Activated naive CD4-positive, alpha-beta T cell treated with Interleukin-2 at 50 U/mL for 16 hours (primary cell): ENCODE measurements at places on chromosomes 2 and 18.

DNA sequence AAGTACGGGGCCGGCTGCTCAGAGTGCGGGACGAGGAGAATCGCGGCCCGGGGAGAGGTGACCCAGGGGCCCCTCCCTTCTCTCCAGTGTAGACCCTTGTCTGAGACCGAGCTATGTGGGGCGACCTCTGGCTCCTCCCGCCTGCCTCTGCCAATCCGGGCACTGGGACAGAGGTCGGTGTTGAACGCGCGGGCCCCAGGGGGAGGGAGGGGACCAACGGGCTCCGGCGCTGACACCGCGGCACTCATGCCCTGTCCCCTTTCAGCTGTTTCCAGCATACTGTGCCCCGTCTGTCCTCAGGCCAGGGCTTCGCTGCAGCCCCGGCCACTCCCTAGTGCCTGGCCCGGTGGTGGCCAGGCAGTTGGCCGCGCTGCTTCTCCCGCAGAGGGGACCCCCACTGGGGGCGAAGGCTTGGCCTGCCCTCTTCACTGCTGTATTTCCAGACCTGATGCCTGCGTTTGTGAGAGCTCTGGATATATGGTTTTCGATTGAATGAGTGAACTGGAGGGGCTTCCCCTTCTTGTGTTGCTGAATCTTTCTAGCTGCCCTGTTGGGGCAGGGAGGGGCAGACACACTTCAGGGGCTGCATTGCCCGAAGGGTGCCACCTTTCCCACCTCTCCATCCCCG lies 809 bp downstream of the DBI start:
- DNase-seq, result peak; percentile 55

- DNase-seq, result no peak
Measured at GRCh38 chr2:238857959-238858358, 10.1 kb downstream of the TWIST2 start.

GRCh38 chr18:51513517-51513916 lies 316.0 kb upstream of the MEX3C start:
- no peak for DNase-seq

DNA sequence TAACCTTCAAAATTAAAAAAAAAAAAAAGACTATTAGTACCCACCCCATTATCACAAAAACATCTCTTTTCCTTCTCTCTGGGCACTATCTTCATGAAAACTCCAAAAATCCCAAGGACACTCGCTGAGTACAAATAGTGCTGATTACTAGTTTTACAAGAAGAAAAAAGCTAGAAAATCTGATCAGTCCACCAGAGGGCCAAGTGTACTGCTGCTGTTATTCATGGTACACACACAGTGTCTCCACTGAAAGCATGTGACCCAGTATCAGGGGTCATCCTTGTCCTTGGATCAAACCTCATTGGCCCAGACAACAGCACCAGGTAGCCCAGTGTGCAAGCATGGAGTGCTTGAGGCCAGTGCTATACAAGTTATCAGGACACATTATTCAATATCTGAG lies 382.7 kb upstream of the KLHL29 start:
- DNase-seq, result no peak

DNA sequence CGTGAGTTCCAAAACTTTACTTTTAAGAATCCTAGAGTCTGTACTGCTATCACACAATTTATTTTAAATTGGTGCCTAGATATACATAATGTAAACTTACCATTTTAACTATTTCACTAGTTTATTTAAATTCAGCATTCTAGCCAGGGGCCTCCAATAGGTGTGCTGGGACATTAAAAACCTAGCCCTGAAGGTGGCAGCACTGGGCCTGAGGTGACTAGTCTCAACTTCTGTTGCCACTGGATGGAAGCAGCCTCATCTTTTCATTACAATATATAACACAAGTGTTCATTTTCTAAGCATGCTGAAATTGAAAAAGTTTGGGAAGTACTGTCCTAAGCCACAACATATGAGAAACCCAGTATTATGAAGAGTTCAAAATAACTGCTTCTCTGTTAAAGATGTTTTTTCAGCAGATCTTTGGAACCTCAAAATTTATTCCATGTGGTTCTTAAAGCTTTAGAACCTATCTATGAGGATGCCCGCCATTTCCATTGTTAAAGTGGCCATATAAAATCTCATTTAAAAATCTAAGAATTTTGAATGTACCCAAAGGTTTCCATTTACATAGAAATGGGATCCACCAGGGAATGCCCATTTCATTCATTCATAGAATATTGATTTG lies 2.9 kb upstream of the RBBP8 start:
- DNase-seq, result peak; percentile 82

- no peak for DNase-seq
Measured at GRCh38 chr2:38605298-38605830, 2.6 kb upstream of the HNRNPLL start.

GRCh38 chr2:2306878-2307277 lies 24.2 kb downstream of the MYT1L start:
- DNase-seq, result no peak

- no peak for DNase-seq
Measured at GRCh38 chr18:64747803-64748202, 598.9 kb upstream of the LINC00305 start.

- no peak for DNase-seq
Measured at GRCh38 chr2:107418708-107419107, 408.0 kb upstream of the RGPD4 start.

DNA sequence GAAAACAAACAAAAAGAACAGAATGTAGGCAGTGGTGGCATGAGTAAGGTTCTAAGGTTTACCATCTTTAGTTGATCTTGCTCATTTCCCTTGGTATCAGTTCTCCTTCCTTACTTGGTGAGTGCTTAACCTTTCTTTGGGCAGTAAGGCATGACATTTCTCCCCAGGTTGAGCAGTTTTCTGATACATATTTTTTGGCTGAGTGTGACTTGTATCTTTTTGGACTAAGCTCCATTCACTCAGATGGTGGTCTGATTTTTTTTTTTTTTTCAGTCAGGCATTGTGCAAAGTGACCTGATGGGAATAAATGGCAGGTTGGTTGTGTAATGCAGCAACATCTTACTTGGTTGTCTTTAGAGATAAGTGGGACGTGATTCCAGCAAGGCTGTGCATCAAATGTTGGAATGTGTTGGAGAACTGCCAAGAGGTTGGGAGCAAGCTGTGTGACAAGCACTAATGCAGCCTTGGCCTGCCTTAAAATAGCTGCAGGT lies 15.1 kb downstream of the SPTBN1 start:
- no peak for DNase-seq

GRCh38 chr18:70720607-70721006 lies 431.8 kb downstream of the SOCS6 start:
- no peak for DNase-seq

- DNase-seq, result no peak
Measured at GRCh38 chr18:40013001-40013609, 1941.9 kb upstream of the PIK3C3 start.

- no peak for DNase-seq
Measured at GRCh38 chr18:37355772-37356171, 209.8 kb downstream of the CELF4 start.

DNA sequence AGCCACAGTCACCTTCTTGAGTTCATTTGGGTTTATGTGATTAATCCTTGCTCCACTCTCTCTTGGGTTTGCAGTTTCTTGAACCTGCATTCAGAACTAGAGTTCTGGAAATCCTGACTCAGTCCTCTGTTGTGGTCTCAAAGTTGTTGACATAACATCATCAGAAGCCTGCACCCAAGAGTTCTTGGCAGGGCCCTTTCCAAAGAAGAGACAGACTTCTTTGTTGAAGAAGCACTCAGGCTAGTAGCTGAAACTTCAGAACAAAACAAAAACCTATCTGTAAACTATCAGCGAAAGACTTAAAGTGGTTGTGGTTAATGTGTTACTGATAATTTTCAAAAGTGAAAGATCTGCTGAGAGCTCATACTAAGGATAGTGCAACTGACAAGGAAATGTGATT lies 120.8 kb downstream of the FAM168B start:
- DNase-seq, result no peak

DNA sequence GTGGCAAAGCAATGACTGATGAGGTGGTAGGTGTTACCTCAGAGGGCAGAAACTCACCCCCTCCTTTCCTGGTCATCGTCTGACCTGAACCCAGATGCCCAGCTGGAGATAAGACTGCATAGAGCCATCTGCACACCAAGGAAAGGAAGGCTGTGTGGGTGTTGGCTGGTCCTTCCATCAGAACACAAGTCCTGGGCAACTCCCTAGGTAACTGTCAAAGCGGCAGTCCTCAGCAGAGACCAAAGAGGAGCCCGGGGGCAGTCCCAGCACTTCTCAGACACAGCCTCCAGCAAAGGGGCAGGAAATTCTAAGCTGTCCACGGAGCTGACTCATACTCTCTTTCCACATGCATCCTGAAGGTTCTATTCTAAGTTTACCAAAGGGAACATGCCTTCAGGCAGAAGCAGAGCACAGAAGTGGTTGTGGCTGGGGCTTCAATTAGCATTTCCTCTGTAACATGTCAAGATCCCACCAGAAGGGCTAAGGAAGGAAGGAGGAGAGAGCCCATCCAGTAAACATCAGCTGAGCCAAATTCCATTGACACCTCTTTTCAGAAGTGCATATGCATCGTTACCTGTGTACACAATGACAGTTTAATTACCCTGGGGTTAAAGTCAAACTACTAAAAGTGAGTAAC lies 54.7 kb downstream of the SPRED2 start:
- no peak for DNase-seq

DNA sequence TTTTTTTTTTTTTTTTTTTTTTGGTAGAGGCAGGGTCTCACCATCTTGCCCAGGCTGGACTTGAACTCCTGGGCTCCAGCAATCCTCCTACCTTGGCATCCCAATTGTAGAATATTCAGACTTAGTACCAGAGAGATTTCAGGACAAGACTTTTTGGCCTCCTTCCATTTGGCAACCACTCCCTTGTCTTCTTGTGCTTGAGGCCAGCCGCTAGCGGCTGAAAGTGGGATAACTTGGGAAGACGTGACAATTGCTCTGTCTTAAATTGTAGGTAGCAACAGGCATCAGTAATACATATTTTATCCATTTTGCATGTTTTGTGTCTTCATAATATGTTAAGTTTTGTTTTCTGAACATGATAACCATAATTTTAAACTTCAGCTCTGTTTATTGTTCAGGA lies 53.3 kb upstream of the TTN start:
- no peak for DNase-seq

DNA sequence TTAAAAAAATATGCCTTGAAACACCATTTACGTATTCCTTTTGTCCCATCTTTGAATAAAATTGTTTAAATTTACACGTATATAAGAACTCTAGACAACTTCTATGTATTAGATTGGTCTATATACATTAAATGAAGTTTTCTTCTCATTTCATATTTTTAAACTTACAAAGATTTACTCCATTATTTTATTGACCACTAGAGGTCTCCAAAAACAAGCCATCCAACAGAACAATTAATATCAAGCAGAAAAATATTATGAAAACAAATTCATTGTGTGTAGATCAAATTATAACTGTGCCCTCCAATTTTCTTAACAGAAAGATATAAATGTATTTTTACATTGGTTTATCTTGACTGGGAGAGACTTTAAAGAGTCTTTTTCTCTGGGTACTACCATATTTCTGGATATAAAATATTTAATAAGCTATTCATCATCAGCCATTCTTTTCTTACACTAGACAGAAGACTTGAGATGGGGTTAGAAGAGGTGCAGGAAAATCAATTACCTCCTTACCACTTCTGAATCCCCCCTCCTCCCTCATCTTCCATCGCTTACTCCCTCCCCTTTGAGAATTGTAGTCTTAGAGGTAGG lies 66.5 kb downstream of the DPP4 start:
- no peak for DNase-seq

GRCh38 chr2:212033888-212034287 lies 504.7 kb downstream of the ERBB4 start:
- DNase-seq, result no peak

DNA sequence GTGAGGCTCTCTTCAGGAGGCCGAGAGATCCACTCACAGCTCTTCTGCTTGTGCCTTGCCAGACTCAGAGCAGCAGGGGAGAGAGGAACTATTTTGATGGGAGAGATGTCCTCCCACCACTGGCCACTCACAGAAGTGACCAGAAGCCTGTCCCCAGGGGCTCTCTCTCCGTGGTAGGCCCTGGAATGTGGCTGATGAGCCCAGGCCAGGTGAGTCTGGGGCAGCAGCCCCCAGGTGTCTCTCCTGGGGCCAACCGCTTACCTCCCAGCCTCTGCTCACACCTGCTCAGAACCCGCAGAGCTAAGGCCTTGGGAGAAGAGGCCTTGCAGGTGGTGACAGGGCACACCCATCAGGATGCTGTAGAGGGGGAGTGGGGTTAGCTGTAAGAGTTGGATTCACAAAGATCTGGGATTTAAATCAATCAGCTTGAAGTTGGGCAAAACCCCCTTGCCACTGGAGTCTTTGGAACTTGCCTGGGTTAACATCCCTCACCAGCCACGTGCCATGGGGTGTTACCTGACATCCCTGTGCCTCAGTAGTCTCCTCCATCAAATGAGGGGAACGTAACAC lies 29.1 kb upstream of the ASB18 start:
- no peak for DNase-seq

- no peak for DNase-seq
Measured at GRCh38 chr2:23401427-23402204, 16.6 kb downstream of the KLHL29 start.

GRCh38 chr2:62056341-62056740 lies 139.6 kb upstream of the B3GNT2 start:
- DNase-seq, result no peak

- DNase-seq, result no peak
Measured at GRCh38 chr2:39432701-39433100, 4.4 kb downstream of the MAP4K3 start.
